ENCODE measurements at places on chromosomes 12 and 14.

DNA sequence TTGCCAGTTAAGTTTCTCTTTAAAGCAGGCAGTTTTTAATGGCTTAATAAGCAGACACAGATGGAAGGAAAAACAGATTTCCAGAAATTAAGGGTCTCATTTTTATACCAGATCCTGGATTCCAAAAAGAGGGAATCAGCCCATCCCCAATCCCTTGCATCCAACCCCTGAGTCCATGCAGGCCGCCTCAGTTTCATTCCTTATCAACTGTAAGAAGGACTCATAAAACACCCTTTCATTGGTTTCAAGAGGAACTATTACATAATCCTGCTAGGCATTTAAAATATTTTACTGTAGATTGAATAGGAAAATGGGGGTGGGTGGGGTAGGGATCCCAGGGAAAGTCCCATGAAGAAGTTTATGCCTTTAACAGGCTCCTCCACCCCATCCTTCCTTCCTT lies 9.4 kb downstream of the CCDC184 start:
- DNase-seq = no peak

GRCh38 chr12:31117203-31118011 lies 43.7 kb downstream of the DDX11 start:
- DNase-seq = peak; percentile 52

DNA sequence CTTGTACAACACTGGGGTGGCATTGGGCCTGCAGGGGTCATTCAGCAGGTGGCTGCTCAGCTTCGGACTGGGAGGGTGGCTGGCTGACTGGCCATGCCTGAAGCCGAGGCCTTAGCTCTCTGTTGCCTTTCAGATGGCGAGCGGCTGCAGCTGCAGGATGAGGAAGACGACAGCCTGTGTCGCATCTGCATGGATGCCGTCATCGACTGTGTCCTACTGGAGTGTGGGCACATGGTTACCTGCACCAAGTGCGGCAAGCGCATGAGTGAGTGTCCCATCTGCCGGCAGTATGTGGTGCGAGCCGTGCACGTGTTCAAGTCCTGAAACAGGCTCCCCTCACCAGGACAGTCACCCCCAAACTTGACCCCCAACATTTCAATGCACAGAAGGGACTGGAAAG lies 23.3 kb downstream of the RNF34 start:
- no peak for DNase-seq

- no peak for DNase-seq
Observed at GRCh38 chr14:23433457-23433856, 2.0 kb downstream of the MYH7 start.

- no peak for DNase-seq
Observed at GRCh38 chr14:64856529-64857445, 22.9 kb downstream of the SPTB start.

- no peak for DNase-seq
Observed at GRCh38 chr14:22426711-22427110, 162.3 kb downstream of the DAD1 start.
